ENCODE measurements at places on chromosomes 3 and 15.

GRCh38 chr3:27097182-27097581 is 272.0 kb downstream of the NEK10 start:
- no peak for DNase-seq

DNA sequence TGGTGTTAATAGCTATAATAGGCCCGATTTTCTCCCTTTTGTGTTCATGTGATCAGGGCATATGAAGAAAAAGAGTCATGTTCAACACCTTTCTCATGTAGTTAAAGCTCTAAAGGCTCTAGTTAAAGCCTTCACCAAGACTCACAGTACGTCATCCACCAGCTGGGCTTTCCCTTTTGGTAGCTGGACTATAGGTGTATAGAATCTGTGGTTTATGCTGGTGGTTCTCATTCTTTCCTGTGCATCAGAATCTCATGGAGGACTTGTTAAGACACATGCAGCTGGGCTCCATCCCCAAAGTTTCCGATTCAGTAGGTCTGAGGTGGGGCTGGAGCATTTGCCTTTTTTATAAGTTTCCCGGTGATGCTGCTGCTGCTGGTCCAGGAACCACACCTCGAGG is 31.0 kb downstream of the CFAP91 start:
- no peak for DNase-seq

GRCh38 chr3:160616716-160617115 is 51.3 kb upstream of the KPNA4 start:
- DNase-seq, result no peak

DNA sequence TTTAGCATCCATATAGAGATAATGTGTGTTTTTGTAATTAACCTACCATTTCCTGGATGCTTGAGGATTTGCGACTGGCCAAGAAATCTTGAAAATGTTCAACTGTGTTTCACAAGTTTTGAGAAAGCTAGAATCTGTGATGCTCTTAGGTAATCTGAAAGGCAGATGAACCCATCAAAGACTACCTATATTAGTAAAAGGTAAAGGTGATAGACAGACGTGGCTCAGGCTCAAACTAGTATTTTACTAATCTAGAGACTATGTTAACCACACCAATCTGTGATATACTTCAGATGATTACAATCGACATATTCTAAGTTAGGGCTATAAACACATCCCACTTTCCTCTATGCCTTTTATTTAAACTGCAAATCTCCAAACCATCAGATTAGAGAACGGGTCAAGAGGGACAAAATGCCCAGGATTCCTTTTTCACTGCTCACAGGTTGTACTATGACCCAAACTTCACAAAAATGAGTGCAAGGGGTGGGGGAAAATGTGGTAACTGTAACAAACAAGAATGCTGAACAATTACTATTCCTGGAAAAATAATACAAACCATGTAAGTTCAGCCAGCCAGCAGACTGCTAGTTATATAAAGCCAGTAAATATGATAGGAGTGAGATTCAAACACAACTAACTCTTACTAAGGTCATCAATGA is 295.1 kb downstream of the FOXP1 start:
- no peak for DNase-seq

- DNase-seq, result no peak
Observed at GRCh38 chr15:83842281-83842680, 188.4 kb downstream of the ADAMTSL3 start.

DNA sequence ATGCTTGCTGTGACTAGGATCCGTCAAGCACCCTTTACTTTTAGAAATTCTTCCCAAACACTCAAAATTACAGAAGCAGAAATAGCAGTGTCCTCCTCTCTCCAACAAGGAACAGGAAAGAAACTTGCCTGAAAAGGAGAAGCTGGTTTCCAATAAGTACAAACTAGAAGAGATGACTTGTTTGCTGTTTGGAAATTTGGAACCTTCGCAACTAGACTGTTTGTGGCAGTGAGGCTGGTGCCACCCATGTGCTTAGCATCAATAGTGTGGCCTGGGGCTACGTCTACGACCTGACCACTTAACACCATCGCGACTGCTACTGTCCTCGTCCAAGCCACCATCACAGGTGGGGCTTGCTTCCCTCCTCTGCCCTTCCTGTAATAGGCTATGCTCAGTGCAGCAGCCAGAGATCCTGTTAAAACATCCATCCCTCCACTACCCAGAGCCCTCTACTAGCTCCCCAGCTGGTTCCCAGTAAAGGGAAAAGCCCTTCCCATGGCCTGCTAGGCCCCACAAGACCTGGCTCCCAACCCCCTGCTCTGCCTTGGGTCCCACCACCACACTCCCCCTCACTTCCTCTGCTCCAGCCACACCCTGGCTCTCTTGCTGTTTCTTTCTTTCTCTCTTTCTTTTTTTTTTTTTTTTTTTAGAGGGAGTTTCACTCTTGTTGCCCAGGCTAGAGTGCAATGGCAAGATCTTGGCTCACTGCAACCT is 52.6 kb upstream of the CCR2 start:
- no peak for DNase-seq

DNA sequence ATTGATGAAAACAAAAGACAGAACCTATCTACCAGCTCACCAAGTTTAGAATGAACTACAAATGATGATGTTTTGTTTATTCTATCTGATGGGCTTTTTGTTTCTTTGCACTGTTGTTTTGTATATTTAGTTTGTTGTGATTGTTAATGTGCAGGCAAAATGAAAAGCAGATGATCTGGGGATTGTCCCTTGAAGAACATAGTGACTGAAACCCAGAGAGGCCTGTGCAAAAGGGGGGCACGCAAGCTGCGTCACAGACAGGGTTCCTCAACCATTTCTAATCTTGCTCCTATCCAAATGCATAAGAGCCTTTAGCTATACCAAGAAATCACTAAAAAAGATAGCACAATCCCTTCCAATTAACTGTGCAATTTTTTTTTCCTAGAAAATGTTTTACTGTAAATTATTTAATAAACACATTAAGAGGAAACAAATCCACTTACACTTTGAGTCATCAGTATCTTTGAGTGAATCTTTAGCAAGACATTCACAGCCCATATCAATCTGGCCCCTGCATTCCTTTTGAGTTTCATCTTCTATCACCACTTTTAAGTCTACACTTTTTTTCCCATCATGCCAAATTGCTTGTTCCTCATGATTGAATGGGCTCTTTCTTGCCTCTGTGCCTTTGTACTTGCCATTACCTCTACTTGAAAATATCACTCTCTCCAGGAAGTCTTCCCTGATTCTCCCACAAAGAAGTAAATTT is 220.3 kb downstream of the ATP8B4 start:
- DNase-seq, result no peak

- DNase-seq, result no peak
Observed at GRCh38 chr15:34109797-34110663, 8.1 kb downstream of the PGBD4 start.

- DNase-seq, result no peak
Observed at GRCh38 chr3:65664931-65665330, 373.8 kb downstream of the MAGI1 start.

DNA sequence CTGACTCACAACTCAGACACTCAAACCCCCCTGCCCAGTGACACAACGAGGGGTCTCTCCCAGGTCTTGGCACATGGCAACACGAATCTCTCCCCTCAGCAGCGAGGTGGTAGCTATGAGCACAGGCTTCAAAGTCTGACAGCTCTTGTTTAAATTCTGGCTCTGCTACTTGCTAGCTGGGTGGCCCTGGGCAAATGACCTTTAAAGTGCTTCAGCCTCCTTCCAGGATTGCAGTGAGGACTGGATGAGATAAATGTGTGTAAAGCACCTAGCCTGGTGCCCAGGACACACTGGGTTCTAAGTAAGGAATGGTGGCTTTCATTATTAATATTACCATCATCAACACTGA is 23.2 kb upstream of the ANPEP start:
- DNase-seq, result no peak

- DNase-seq, result no peak
Observed at GRCh38 chr15:80609512-80609946, 85.6 kb upstream of the ABHD17C start.

- DNase-seq, result no peak
Observed at GRCh38 chr3:57731311-57731710, 24.8 kb upstream of the SLMAP start.

DNA sequence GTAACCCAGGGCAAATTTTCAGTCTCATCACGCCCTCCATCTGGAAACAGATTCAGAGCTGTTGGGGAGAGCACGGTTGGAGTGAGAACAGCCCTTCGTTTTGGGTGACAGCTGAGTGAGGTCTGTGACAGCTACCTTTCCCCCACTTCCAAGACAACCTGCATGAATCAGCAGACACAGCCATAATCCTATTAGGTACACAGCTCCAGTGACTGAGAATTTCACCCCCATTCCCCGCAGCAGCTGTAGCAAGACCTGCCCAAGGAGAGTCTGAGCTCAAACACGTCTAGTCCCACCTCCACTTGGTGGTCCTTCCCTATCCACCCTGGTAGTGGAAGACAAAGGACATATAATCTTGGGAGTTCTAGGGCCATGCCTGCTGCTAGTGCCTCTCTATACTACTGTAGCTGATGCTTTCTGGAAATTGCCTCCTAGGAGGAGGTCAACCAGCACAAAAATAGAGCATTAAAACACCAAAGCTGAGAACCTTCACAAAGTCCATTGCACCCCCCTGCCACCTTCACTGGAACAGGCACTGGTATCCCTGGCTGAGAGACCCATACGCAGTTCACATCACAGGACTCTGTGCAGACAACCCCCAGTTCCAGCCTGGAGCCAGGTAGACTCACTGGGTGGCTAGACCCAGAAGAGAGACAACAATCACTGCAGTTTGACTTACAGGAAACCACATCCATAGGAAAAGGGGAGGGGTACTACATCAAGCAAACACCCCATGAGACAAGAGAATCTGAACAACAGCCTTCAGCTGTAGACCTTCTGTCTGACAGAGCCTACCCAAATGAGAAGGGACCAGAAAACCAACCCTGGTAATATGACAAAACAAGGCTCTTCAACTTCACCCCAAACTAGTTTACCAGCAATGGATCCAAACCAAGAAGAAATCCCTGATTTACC is 448.6 kb upstream of the CBLB start:
- no peak for DNase-seq

DNA sequence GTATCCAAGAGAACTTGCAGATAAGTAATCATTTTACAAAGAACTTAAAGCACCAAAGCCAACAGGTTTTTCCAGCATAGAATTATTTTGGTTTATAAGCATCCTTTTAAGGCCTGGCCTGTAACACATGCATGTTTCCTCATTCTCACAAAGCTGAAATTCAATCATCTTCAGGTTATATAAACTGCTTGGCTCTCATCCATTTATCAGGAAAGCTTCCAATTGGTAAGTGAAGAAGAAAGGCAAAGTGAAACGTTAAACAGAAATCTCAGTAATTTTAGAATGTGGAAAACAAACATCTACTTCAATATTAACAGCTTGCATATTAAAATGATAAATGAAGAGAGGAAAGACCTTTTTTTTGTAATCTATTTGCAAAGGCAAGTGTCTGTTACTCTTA is 1.6 kb downstream of the SERP1 start:
- no peak for DNase-seq

DNA sequence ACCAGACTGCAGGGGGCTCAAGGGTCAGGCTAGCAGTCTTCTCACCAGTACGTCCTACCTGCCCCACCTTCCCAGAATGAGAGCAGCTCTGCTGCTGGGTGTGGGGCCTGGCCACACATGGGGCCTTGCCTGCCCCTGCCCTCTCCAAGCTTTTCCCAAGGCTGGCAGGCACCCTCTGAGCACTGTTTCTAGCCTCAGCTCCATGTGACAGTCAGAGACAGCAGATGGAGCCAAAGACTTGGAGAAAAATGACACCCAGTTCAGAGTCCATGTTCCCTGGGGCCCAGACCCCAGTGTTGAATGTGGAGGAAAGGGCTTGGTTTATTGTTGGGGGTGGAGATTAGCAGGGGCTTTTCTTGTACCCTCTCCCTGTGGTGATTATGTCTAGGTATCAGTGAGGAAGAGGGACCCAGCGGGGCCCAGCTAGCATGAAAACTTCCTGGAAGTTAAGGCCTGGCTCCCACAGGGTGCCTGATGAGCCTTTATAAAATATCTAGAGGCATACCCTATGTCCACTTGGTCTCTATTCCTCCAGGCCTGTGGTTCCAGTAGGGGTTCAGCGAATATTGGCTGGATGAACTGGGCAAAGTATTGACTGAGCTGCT is 153.8 kb downstream of the EEFSEC start:
- no peak for DNase-seq

GRCh38 chr3:144482876-144483275 is 511.3 kb downstream of the DIPK2A start:
- DNase-seq, result no peak

- DNase-seq, result no peak
Observed at GRCh38 chr3:172444821-172445220, 3.4 kb downstream of the GHSR start.

DNA sequence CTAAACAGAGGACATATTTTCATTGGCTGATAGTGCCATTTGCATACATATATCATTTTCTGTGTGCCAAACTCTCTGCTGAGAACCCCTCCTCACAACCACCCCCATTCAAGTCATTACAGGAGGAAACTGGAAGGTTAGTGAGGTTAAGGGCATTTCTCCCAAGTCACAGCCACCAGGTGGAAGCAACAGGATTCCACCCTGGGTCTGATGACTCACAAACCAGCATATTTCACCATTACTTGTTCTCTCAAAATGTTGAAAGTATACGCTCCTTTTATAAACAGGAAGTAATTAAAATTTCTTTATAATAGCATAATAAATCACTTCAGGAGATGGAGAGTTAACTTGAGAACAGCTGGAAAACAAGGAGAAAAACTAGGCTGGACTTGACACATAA is 398.6 kb upstream of the WNT5A start:
- no peak for DNase-seq

DNA sequence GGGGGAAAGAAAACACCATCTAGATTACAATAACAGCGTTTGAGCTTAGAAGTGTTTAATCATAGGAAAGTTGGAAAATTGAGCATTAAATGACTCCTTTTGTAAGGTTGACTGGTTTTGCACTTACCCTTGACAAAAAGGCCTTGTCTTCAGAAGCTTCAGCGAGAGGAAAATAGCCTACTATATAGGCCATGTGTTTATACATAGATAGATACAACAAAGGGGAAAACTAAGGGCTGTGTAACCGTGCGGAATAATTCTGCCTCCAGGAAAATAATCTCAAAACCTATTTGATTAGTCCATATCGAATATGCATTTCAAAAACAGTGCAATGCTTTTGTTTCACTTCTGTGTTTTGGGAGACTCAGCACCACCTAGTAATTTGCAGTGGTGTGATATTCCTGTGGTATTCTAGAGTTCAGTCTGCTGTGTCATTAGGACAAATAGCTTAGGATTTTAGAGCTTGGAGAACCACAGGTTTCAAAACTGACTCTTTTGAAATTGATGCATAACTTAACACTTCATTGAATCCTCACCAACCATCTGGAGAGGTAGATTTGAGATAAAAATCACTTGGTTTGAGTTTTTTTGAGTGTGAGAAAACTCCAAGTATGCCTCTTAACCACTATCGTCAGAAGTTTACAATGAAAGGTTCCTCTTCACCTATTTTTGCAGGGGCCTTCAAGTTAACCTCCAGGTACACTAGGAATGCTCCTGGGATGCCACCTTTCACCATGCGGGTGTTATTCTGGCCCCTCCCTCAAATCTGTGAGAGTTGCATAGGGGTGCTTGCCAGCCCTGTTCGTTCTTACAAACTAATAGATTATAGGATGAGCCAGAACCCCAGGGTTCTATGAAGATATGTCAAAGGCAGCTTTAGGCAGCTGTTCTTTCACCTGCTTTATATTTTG is 1.9 kb downstream of the ARHGAP31 start:
- no peak for DNase-seq
